ENCODE measurements at places on chromosomes 11 and 22.

DNA sequence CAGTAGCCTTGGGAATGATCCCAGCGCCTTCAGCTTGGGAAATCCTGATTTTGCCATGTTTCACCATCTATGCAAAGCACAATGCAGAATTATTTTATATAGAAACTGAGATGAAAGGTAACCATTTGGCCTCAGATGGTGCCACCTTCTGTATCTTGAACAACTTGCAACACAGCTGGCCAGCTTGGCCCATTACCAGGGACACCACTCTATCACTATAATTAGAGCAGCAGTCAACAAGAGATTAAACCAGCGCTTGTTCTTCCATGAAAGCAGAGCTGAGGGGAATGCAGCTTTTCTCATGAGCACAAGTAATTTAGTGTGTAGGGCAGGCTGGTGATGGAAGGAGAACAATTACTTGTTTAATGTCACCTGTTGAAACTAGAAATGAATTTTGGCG is 6.7 kb upstream of the ZDHHC13 start:
- no peak for DNase-seq

DNA sequence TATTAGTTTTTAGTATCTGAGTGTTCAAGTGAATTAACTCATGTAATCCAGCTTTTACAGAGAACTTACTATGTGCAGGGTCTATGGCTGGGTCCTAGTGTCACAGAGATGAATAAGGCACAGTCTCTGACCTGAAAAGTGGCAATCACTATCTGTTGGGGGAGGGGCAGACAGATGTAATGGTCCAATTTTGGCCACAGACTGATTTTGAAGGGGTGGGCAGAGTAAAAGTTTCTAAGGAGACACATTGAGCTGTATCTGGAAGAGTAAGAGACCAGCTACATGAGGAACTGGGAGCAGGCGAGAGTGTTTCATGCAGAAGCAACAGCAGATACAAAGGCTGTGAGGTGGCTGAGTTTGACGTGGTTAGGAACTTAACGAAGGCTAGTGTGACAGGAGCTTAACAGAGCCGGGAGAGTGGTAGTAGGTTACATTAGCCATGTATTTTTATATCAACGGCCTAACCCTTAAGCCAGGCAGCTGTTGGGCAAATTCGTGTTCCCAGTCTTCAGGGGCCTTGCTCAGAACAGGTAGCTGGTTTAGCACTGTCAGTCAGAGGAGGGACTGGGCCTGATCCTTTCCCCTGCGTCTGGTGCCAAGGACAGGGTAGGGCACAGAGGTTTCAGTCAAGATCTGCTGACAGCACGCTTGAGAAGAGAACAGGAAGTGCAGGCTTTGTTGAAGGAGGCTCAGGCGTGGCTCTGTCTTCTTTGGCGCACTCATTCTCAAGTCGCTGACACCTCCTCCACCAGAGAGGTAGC is 1.4 kb upstream of the STIM1 start:
- no peak for DNase-seq

DNA sequence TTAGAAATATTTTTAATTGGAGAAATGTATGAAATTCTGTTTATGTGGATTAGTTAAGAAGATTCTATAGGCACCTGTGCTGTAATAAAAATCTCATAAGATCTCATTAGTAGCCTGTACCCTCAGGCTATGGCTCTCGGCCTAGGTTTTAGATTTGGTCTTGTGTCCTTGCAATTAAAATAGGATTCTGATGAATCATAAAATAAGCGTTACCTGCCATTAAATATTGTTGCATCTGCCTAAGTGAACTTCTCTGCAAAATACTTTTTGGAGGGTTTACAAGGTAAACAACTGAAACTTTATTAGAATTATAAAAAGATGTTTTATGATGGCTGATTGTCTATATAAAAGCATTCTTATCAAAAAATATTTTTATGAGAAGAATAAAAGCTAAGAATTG is 804.1 kb upstream of the ANO3 start:
- DNase-seq: no peak

- no peak for DNase-seq
Measured at GRCh38 chr22:16955081-16955480, 52.9 kb downstream of the GAB4 start.

DNA sequence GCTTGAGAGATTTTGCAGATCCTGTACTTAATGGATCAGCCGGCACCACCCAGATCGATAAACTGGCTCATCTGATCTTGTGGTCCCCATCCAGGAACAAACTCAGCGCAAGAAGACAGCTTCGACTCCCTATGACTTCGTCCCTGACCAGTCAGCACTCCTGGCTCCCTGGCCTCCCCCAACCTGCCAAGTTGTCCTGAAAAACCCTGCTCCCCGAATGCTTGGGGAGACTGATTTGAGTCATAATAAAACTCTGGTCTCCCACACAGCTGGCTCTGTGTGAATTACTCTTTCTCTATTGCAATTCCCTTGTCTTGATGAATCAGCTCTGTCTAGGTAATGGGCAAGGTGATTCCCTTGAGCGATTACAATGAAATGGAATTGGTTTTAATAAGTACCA is 29.5 kb downstream of the OR2AG2 start:
- no peak for DNase-seq

- no peak for DNase-seq
Measured at GRCh38 chr11:73531386-73531785, 66.5 kb downstream of the FAM168A start.

GRCh38 chr11:22728600-22729389 is 62.4 kb downstream of the GAS2 start:
- DNase-seq: no peak

GRCh38 chr22:43128116-43128515 is 15.1 kb downstream of the MCAT start:
- DNase-seq: no peak

GRCh38 chr22:18978506-18978905 is 42.4 kb upstream of the PRODH start:
- DNase-seq: no peak

GRCh38 chr11:117454564-117454917 is 126.9 kb downstream of the CEP164 start:
- no peak for DNase-seq

GRCh38 chr11:68373189-68373814 is 60.9 kb downstream of the LRP5 start:
- DNase-seq: no peak

DNA sequence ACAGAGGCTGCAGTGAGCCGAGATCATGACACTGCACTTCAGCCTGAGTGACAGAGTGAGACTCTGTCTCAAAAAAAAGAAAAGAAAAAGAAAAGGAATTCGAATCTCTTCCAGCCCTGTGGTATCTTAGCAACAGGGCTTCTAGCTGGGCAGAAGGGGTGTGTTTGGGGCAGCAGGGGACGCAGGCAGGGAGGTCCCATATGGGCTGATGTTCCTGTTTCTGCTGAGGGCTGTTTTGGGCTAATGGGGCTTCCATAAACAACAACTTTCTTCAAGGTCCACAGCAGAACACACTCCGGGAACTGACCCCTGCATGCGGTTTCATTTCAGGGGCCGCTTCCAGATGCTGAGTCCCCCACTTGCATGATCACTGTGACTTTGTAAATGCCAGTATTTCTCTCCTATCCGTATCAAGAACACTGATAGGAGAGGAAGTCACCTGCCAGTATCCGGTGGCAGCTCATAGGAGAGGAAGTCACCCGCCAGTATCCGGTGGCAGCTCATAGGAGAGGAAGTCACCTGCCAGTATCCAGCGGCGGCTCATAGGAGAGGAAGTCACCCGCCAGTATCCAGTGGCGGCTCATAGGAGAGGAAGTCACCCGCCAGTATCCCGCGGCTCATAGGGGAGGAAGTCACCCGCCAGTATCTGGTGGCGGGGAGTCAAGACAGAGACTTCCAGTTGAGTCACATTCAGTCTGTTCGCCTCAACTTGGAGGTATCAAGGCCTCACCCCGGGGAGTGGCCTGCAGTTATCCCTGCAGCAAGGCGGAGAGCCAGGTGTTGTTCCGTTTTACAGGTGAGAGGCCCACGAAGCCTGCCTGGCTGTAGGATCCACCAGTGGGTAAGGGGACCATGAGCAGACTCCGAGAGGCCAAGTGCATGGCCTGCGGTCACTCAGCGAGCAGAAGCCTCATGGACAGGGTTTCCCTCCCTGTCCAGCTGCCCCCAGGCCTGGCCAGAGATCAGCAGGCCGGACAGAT is 8.3 kb upstream of the FGF19 start:
- DNase-seq: no peak

- DNase-seq: no peak
Measured at GRCh38 chr11:110123003-110123402, 29.8 kb downstream of the ZC3H12C start.

- no peak for DNase-seq
Measured at GRCh38 chr11:62677156-62677555, 1.7 kb downstream of the UBXN1 start.

DNA sequence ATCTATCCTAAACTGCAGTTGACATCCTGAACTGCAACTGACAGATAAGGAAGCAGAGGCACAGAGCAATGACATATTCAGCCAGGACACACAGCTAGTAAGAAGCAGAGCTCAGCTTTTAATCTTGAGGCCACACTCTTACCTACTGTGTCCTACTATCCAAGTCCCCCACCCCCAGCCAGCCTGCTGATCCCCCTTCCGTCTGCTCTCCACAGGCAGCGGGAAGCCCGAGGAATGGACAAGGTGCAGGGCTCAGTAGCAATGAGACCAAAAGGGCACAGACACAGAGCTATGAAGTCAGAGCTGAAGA is 4.3 kb downstream of the POLR3H start:
- no peak for DNase-seq

GRCh38 chr11:46277313-46277621 is 195 bp upstream of the CREB3L1 start:
- no peak for DNase-seq

GRCh38 chr11:57302489-57302888 is 22.3 kb downstream of the TNKS1BP1 start:
- no peak for DNase-seq

DNA sequence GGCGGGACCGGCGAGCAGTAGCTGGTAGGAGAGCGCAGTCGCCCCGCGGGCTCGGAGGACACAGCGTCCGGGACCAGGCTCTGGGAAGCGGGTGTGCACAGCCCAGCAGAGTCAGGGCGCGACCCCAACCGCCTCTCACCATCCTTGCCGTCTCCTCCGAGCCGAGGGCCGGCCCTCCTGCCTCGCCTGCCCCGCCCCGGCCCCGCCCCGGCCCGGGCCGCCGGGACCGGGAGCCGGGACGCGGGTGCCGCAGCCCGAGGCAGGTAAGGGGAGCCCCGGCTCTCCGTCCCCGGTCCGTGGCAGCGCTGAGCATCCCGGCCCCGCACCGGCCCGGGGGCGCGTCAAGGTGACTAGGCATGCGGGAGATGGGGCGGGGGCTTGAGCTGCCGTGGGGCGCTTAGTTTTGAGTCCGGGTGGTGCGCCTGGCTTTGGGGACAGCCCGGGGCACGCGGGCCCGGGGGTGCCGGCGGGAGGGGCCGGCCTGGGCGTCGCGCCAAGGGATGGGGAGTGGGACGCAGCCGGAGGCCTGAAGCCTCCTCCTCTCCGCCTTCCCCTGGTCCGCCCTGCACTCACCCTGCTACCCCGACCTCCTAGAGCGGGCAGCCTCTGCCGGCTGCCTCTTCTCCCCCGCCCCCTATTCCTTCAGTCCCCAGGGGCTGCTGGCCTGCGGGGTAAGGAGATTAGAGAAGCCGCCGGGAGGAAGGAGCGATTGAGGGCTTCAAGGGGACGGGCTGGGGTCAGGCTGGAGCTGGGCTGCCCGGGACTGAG is at the start of gene ABCG4:
Gene ABCG4, plus strand, starts transcription at position 35 of the 768 bp plus-strand sequence. CDS start 914 bp downstream, outside the sequence.
- DNase-seq: no peak

DNA sequence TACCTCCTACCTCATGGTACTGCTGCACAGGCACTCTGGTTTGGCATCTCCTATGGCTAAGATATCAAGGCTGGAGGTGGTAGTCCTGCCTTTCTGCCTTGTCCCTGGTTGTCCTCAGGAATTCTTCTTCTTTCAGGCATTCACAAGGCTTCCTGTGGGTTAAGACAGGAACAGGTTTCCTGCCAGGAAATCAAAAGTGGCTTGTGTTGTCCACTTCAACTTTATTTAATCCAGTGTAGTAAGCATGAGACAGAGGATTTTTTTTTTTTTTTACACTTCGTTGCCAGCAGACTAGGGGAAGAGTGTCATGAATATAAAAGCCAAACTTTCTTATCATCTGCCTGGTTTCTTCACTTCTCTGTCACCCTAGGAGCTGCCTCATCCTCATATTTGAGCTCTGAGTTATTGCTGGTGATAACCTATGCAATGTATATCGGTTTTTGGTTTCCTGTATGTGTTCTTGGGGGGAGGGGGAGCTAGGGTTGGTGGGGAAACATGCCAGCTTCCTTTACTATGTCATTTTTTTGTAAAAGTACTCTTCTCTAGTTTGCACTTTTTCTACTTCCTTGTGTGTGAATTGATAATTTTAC is 50.2 kb downstream of the XKR3 start:
- no peak for DNase-seq

DNA sequence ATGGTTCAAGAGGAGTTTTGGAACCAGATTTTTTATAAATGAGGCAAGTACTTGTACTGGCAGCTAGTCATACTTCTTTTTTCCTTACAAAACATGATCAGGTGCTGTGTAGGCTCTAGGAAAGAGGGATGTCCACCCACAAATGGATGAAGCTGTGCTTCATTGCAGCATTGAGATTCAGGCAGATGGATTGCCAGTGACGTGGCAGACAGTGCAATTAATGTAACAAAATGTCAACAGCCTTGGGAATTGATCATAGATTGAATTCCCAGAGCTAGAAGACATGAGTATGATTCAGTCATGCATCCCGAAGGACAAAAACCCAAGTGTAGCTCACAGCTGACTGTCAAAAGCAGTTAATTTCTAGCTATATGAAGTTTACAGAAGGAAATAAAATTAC is 99.2 kb upstream of the RASSF10 start:
- DNase-seq: no peak

- no peak for DNase-seq
Measured at GRCh38 chr11:11944444-11944843, 64.0 kb downstream of the DKK3 start.

GRCh38 chr11:108494182-108494581 is 4.0 kb downstream of the POGLUT3 start:
- no peak for DNase-seq

DNA sequence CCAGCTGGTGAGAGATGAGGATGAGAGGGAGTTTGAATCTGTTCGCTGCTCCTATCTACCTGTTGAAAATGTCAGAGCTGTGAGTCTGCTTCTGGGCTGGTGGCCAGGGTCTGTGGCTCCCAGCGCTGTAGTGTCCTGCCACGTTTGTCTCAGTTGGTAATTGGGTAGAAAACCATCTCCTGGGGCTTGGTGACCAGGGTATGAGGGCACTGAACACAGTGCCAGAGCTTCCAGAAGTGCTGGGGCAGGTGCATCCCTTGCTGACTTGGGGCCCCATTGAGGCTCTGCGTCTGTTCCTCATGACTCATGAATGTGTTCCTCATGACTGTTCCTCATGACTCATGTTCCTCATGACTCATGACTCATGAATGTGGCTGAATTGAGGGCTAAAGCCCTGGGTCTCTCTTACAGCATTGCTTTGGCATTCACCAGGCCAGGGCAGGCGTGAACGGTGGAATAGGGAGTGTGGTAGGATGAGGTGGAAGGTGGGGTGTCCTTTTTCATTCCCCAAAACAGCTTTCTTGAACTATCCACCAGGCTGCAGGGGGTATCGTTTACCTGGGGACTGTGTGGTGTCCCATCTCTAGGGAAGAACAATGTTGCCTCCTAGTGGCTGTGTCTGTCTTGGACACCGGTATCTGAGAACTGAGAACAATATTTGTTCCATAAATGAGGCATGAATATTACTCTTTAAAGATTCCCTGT is 139.5 kb downstream of the COMMD9 start:
- no peak for DNase-seq

- no peak for DNase-seq
Measured at GRCh38 chr11:100273066-100273815, 413.8 kb upstream of the ARHGAP42 start.

- DNase-seq: no peak
Measured at GRCh38 chr11:77823775-77824174, 2.8 kb downstream of the AAMDC start.

GRCh38 chr11:46249103-46249937 is 28.1 kb upstream of the CREB3L1 start:
- no peak for DNase-seq

Data from right renal cortex interstitium (tissue), 3 donors.